ENCODE measurements at places on chromosomes 1 and 21. TPM values are rescaled to one million over a fixed set of nuclear protein-coding genes. Genes with fewer than 3 reads are reported as not detected.

Gene VASH2
- total RNA-seq, result 4.2 TPM

Gene CGN
- total RNA-seq, result 1.3 TPM

Gene NTNG1
- total RNA-seq, result not detected

Gene TXLNA
- 31.2 TPM for total RNA-seq

Gene HTR6
- 0.17 TPM for total RNA-seq

Gene FAM163A
- total RNA-seq, result not detected

Measured in A549 treated with DMSO at 1 μM for 4 hours (cell line).